ENCODE measurements at places on chromosomes 16 and 17. TPM values are rescaled to one million over a fixed set of nuclear protein-coding genes. Genes with fewer than 3 reads are reported as not detected.

YBX2 gene
- under 0.01 TPM for total RNA-seq

CA7 gene
- total RNA-seq = not detected

NTN1 gene
- total RNA-seq = 0.65 TPM

ARL5C gene
- total RNA-seq = not detected

NPW gene
- 0.39 TPM for total RNA-seq

STAT3 gene
- total RNA-seq = 52.6 TPM

CDIP1 gene
- 13.7 TPM for total RNA-seq

CCT6B gene
- 3.1 TPM for total RNA-seq

CRYBA1 gene
- total RNA-seq = not detected

KRT27 gene
- total RNA-seq = 0.79 TPM

CIITA gene
- total RNA-seq = 0.79 TPM

WDR90 gene
- 15.4 TPM for total RNA-seq

LGALS9B gene
- not detected for total RNA-seq

C16orf96 gene
- total RNA-seq = not detected

PLA2G10 gene
- 0.43 TPM for total RNA-seq

CCL18 gene
- not detected for total RNA-seq

KAT2A gene
- 9.8 TPM for total RNA-seq

TMEM219 gene
- 65.6 TPM for total RNA-seq

GLP2R gene
- not detected for total RNA-seq

SLC12A4 gene
- total RNA-seq = 121 TPM

HEXIM1 gene
- total RNA-seq = 11.4 TPM

STXBP4 gene
- total RNA-seq = 5.7 TPM

HBQ1 gene
- not detected for total RNA-seq

CRHR1 gene
- total RNA-seq = not detected
